DMS79 treated with DMSO at 0.1 percent for 48 hours (cell line): ENCODE measurements at places on chromosomes 2 and 18.

DNA sequence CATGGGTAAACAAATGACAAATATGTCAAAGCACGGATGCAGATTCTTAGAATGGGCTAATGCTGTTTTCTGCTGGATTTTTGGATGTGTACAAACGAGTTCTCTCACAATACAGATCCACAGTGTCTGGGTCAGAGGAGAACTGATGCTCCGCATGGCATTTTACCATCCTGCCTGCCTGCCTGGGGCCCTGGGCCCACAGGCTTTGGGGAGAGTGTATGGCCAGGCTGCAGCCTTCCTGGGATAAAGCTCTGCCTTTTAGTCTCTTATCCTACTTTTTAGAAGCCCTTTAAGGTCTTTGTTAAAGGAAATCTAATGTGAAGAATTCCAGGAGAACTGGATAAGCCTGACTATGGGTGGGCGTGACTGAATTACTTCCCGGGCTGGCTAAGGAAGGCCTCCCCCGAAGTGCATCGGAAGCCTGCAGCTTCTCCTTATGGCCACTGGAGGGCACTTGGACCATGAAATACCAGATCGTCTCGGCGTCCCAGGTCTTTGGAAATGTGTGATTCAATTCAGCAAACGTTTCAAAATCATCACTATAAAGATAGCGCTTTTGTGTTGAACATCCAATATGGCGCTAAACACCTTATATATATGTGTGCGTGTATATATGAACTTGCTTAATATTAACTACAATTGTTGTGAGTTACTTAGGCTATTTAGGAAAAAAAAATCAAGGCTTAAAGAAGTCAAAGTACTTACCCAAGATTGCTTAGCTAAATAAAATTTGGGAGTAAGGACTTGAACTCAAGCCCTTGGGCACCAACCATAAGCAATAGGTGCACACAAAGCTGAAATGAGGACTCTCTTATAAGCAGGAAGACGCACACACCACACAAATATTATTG is 15.2 kb upstream of the DNPEP start:
- DNase-seq: peak; percentile 68

DNA sequence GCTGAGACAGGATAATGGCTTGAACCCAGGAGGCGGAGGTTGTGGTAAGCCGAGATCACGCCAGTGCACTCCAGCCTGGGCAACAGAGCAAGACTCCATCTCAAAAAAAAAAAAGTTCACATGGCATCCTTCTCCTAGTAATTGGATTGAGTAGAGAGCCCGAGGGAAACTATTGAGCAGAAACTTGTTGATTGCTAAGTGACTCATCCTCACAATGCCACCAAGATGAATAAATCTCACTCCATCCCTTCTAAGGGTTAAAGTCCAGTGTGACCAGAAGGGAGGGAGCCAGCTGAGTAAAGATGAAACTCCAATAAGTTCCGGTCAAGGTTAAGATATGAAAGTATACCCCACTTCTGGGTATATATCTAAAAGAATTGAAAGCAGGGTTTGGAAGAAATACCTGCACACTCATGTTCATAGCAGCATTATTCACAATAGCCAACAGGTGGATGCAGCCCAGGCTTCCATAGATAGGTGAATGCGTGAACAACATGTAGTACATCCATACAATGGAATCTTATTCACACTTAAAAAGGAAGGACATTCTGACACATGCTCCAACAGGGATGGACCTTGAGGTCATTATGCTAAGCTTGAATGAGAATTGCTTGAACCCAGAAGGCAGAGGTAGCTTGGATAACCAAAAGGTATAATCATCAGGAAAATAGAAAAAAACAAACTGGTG is 13.0 kb upstream of the FHL2 start:
- no peak for DNase-seq

- DNase-seq: no peak
These were observed 198.5 kb downstream of the OTX1 start for GRCh38 chr2:63249161-63249560.

GRCh38 chr2:56801770-56802169 is 618.0 kb downstream of the CCDC85A start:
- DNase-seq: no peak
